Large intestine (tissue), 12 donors: ENCODE measurements at places on chromosomes 12 and 14. TPM values are rescaled to one million over a fixed set of nuclear protein-coding genes. Genes with fewer than 3 reads are reported as not detected.

DNA sequence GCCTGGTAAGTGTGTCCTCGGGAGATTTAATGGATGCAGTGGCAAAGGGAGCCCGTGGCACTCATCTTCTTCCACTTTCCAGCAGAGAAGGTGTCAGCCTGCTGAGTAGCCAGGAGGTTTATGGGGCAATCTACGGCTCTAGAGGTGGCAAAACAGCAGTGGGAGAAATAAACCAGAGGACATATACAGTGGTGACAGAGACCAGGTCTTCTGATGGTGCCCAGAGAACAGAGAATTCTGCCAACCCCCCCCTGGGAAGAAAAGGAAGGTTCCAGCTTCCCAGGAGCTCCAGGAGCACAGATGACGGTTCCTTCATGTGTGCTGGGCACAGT lies 43.0 kb downstream of the SMIM41 start:
- H3K27me3 ChIP-seq, result no peaks in the 10 kb centered on the region
- H3K36me3 ChIP-seq, result no peaks in the 10 kb centered on the region
- no peak overlapping the region for H3K4me3 ChIP-seq
- H3K4me1 ChIP-seq, result peaks cover 9% of the 10 kb centered on the region
- H3K27ac ChIP-seq, result no peak overlapping the region

DNA sequence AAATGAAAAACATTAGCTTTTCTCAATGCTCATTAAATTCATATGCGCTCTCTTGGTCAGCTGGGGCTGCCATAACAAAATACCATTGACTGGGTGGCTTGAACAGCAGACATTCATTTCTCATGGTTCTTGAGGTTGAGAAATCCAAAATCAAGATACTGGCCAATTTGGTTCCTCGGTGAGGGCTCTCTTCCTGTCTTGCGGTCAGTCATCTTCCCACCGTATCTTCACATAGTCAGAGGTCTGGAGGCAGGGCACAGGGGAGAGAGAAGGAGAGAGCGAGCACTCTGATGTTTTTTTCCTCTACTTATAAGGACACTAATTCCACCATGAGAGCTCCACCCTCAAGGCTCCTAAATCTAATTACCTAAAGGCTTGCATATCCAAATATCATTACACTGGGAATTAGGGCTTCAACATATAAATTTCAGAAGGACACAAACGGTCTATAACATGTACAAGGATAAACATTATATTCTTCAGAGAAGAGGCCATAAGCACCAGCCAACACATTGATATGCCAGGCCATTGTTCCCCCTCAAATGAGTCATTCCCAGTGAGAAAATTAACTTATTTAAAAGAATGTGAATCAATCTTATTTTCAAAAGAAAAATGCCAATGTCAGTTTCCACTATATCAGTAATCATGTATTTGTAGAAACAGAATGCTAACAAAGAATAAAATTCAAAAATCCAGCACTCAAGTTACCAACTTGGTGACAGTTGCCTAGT lies 152.2 kb downstream of the BTG1 start:
- H3K36me3 ChIP-seq, result no peaks in the 10 kb centered on the region
- no peaks in the 10 kb centered on the region for H3K27me3 ChIP-seq
- H3K4me1 ChIP-seq, result no peaks in the 10 kb centered on the region
- H3K27ac ChIP-seq, result no peak overlapping the region

- no peaks in the 10 kb centered on the region for H3K36me3 ChIP-seq
- no peak overlapping the region for H3K27ac ChIP-seq
- peaks cover 55% of the 10 kb centered on the region for H3K27me3 ChIP-seq
Measured at GRCh38 chr12:132379996-132380395, 50.6 kb upstream of the GALNT9 start.

GRCh38 chr12:64667793-64668192 lies 57.5 kb downstream of the RASSF3 start:
- no peak overlapping the region for H3K27ac ChIP-seq
- peaks cover 59% of the 10 kb centered on the region for H3K4me1 ChIP-seq
- H3K4me3 ChIP-seq, result no peak overlapping the region
- no peak for DNase-seq
- no peaks in the 10 kb centered on the region for H3K36me3 ChIP-seq

DNA sequence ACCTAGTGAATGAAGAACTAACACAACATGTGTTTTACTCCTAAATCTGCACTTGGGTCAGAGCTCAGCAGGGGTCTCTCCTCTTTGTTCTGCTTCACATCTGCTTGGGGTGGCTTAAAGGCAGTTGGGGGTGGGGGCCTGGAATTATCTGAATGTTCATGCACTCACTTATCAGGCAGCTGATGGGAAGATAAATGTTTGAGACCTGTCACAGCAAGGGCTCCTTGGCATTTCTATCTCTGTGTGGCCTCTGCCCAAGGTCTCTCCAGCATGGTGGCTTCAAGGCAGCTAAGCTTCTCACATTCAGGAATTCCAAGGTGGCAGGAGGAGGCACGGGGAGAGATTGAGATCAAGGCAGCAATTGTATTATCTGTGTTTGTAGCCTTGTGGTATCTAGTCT lies 6.4 kb upstream of the HMGA2 start:
- no peaks in the 10 kb centered on the region for H3K36me3 ChIP-seq
- H3K27me3 ChIP-seq, result no peaks in the 10 kb centered on the region
- H3K4me1 ChIP-seq, result no peaks in the 10 kb centered on the region

GRCh38 chr12:52044292-52044983 lies 6.8 kb upstream of the NR4A1 start:
- H3K27ac ChIP-seq, result no peak overlapping the region
- no peak for DNase-seq
- H3K4me1 ChIP-seq, result peaks cover 23% of the 10 kb centered on the region
- no peaks in the 10 kb centered on the region for H3K36me3 ChIP-seq
- H3K27me3 ChIP-seq, result peaks cover 7% of the 10 kb centered on the region

DNA sequence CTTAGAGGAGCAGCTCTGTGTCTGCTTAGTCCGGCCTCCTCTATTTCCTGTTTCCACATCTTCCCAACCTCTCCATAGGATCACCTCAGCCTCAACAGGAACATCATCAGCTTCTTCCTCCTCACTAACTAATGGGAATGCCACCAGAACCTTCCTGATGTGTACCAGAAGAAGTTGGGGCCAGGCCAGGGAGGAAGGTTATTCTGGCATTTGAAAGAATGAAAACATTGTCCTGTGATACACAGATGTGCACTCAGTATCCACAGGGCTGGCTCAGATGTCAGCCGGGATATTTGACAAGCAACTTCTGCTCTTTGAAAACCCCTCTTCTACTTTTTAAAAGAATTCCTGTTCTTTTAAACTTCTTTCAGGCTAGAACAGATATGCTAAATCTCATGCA lies 63.6 kb downstream of the TMEM30B start:
- H3K27ac ChIP-seq, result no peak overlapping the region
- no peak overlapping the region for H3K4me3 ChIP-seq
- no peak for DNase-seq
- H3K27me3 ChIP-seq, result peaks cover 4% of the 10 kb centered on the region
- H3K36me3 ChIP-seq, result no peaks in the 10 kb centered on the region

DNA sequence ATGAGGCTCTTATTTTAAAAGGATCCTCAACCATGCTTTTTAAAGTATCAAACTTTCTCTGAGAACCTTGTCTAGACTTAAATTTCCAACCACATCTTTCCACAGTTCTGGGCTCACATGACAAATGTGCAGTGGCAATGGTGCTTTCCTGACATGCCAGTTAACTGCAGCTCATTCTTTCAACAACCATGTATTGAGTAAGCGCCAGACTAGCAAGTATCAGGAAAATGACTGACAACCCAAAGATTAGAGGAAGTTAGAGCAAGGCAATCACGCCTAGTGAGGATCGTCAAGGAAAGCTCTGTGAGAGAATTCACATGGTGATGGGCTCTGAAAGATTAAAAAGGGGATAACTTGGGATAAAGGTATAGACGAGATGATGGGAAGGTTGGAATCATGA lies 35.8 kb downstream of the FLVCR2 start:
- no peak overlapping the region for H3K4me3 ChIP-seq
- H3K27ac ChIP-seq, result no peak overlapping the region
- no peak for DNase-seq
- H3K27me3 ChIP-seq, result no peaks in the 10 kb centered on the region
- no peaks in the 10 kb centered on the region for H3K36me3 ChIP-seq

- no peaks in the 10 kb centered on the region for H3K36me3 ChIP-seq
- no peak for DNase-seq
- no peaks in the 10 kb centered on the region for H3K4me1 ChIP-seq
- no peak overlapping the region for H3K4me3 ChIP-seq
- no peak overlapping the region for H3K27ac ChIP-seq
- H3K27me3 ChIP-seq, result no peaks in the 10 kb centered on the region
Measured at GRCh38 chr12:77151030-77151429, 85.7 kb upstream of the E2F7 start.

DNA sequence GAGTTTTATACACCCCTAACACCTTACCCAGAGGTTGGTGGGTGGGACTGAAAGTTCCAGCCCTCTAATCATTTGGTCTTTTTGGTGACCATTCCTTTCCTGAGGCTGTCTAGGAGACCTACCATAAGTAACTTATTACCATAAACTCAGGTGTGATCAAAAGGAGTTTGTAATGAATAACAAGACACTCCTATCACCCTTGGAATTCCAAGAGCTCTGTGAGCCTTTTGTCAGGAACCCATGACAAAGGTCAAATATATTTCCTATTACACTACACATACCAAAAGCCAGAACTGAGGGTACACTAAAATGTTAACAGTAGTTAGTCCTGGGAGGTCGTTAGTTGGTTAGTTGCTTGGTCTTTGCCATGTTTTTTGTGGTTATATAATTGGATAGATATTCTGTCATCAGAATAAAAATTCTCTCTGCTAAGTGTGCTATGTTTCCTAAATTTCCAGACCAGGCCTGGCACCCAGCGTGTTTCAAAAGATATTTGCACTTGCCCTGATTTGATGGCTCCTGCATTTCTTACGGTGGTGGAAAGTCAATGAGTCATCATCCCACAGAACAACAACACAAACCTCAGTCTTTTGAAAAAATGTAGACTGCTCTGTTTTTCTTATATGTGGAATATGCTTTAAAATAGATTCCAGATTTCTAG lies 27.0 kb upstream of the AKAP5 start:
- no peak overlapping the region for H3K4me3 ChIP-seq
- H3K36me3 ChIP-seq, result peaks cover 28% of the 10 kb centered on the region
- H3K27ac ChIP-seq, result peak overlapping the region; percentile 39
- peak; percentile 74 for DNase-seq

DNA sequence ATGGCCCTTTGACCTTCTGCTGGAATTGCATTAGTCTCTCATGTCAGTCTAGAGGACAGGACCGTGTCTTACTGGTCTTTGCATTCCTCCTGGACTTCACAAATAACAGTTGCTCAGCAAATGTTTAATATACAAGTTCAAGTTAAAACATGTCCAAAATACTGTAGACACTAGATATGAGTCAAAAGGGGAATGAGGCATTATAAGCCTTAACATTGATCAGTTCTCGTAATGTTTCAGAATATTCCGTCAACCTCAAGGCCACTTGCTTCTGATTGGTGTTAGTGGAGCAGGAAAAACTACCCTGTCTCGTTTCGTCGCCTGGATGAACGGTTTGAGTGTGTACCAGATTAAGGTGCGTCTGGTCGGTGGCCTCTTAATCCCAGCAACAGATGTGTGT lies 59.9 kb downstream of the HSP90AA1 start:
- H3K27me3 ChIP-seq, result no peaks in the 10 kb centered on the region
- H3K27ac ChIP-seq, result no peak overlapping the region
- H3K4me3 ChIP-seq, result no peak overlapping the region
- peaks cover 3% of the 10 kb centered on the region for H3K4me1 ChIP-seq
- H3K36me3 ChIP-seq, result peaks cover 84% of the 10 kb centered on the region

- H3K36me3 ChIP-seq, result no peaks in the 10 kb centered on the region
- DNase-seq, result no peak
- no peaks in the 10 kb centered on the region for H3K27me3 ChIP-seq
- no peak overlapping the region for H3K27ac ChIP-seq
- peaks cover 3% of the 10 kb centered on the region for H3K4me1 ChIP-seq
- no peak overlapping the region for H3K4me3 ChIP-seq
Measured at GRCh38 chr12:107399046-107399445, 286.6 kb upstream of the PWP1 start.

GRCh38 chr12:76444408-76444984 lies 96.3 kb upstream of the BBS10 start:
- DNase-seq, result no peak
- peaks cover 3% of the 10 kb centered on the region for H3K36me3 ChIP-seq
- no peak overlapping the region for H3K4me3 ChIP-seq
- H3K27me3 ChIP-seq, result no peaks in the 10 kb centered on the region
- H3K27ac ChIP-seq, result no peak overlapping the region
- no peaks in the 10 kb centered on the region for H3K4me1 ChIP-seq

GRCh38 chr12:112524676-112525425 lies 106.1 kb downstream of the PTPN11 start:
- H3K36me3 ChIP-seq, result no peaks in the 10 kb centered on the region
- no peak for DNase-seq
- no peaks in the 10 kb centered on the region for H3K27me3 ChIP-seq
- H3K4me3 ChIP-seq, result no peak overlapping the region
- no peaks in the 10 kb centered on the region for H3K4me1 ChIP-seq
- H3K27ac ChIP-seq, result no peak overlapping the region

DNA sequence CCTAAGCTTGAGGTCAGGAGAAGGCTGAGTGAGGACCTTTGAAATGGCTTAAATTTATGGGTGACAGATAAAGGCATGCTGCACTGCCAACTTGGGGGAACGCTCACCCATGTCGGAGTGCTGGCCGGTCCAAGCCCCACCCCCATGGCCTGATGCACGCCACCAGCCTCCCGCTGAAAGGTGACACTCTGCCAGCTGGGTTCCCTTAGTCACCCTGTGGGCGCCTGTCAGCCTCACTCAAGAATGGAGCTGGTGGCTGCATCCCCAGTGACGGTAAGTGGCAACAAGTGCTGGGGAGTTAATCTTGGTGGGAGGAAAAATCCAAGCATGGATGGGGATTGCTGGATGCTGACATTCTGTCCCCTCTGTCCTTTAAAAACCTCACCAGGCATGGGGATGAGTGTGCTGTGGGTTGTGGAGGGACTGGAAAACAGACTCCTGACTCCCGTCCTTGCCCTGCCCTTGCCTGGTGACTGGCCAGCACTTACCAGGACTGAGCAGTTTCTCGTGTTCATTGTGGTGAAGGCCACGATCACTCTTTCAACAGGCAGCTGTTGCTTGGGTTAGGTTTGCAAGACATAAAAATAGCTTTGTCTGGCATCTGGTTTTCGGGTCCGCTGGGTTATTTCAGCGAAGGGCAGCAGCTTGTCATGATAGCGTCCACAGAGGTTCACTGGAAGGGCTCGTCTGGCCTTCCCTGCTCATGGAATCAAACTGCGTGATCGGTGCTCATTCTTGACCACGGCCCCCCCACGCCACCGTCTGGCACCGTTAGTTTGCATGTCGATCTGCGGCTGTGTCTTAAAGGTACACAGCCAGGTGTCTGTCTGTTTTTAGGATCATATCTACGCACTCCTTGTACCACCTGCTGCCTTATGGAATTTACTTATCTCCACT lies 15.0 kb downstream of the ACACB start:
- no peak for DNase-seq
- no peak overlapping the region for H3K27ac ChIP-seq
- H3K4me3 ChIP-seq, result no peak overlapping the region
- H3K4me1 ChIP-seq, result no peaks in the 10 kb centered on the region
- H3K27me3 ChIP-seq, result no peaks in the 10 kb centered on the region

GRCh38 chr14:104151566-104152245 lies 13.3 kb downstream of the KIF26A start:
- H3K27ac ChIP-seq, result no peak overlapping the region
- peaks cover 7% of the 10 kb centered on the region for H3K4me1 ChIP-seq
- no peaks in the 10 kb centered on the region for H3K36me3 ChIP-seq
- H3K4me3 ChIP-seq, result no peak overlapping the region

The ZNF268 gene
- polyA plus RNA-seq, result 23.2 TPM

The TAS2R19 gene
- polyA plus RNA-seq, result 0.87 TPM

The PLEK2 gene
- polyA plus RNA-seq, result 39.6 TPM

The TMEM117 gene
- polyA plus RNA-seq, result 14.9 TPM

The IL26 gene
- 0.10 TPM for polyA plus RNA-seq

The PLEKHH1 gene
- polyA plus RNA-seq, result 110 TPM

The SLC25A47 gene
- polyA plus RNA-seq, result 0.37 TPM

The METAP2 gene
- 88.1 TPM for polyA plus RNA-seq

The EPS8 gene
- polyA plus RNA-seq, result 61.6 TPM

The SLCO1B1 gene
- polyA plus RNA-seq, result not detected

The PPP1R1A gene
- polyA plus RNA-seq, result 17.2 TPM
